Calu3 (cell line): ENCODE measurements at places on chromosomes 4 and X. TPM values are rescaled to one million over a fixed set of nuclear protein-coding genes. Genes with fewer than 3 reads are reported as not detected.

GRCh38 chr4:183098019-183098722 lies 886 bp upstream of the WWC2 start:
- DNase-seq = peak; percentile 50

Gene GPC4
- total RNA-seq = 21.8 and 26.2 TPM in 2 replicates

Gene RPA4
- 1.3 and 1.4 TPM in 2 replicates for total RNA-seq

Gene CXCL1
- 212 and 414 TPM in 2 replicates for total RNA-seq
